ENCODE measurements at places on chromosomes 13 and 19.
A peak's percentile ranks its signal among the peaks of the same experiment; 100 is the strongest.

GRCh38 chr13:20019043-20019442, 60.5 kb downstream of the ZMYM2 start:
- peaks cover 13% of the 10 kb centered on the region for H3K4me1 ChIP-seq
- no peak for DNase-seq
- H3K27me3 ChIP-seq = no peaks in the 10 kb centered on the region
- H3K4me3 ChIP-seq = no peak overlapping the region

- H3K27me3 ChIP-seq = no peaks in the 10 kb centered on the region
- no peaks in the 10 kb centered on the region for H3K4me1 ChIP-seq
- H3K4me3 ChIP-seq = no peak overlapping the region
- H3K36me3 ChIP-seq = peaks cover 4% of the 10 kb centered on the region
- DNase-seq = no peak
Measured at GRCh38 chr19:36436531-36436930, 18.1 kb upstream of the ZFP82 start.

- H3K27me3 ChIP-seq = no peaks in the 10 kb centered on the region
- H3K4me1 ChIP-seq = no peaks in the 10 kb centered on the region
- no peak overlapping the region for H3K4me3 ChIP-seq
- DNase-seq = no peak
- no peak overlapping the region for H3K27ac ChIP-seq
Measured at GRCh38 chr13:98035373-98035772, 81.9 kb downstream of the IPO5 start.

DNA sequence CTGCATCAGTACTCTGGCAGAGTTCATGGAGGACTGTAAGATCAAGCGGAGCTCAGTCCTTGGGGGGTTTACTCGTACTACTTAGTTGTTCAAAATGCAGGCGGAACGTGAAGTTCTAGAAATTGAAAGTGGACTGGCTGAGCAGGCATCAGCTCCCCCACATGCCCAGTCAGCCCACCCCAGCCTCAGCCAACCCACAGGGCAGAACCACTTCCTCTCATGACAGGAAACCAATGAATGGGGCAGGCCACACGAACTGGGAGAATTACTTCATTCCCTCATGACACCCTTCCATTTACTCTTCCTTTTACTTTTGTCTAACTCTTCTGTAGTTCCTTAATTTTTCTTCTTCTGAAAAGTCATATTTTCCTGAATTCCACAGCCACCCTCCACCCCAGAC, 71.9 kb downstream of the FLT1 start:
- no peak overlapping the region for H3K27ac ChIP-seq
- H3K4me3 ChIP-seq = peak overlapping the region; percentile 11
- H3K36me3 ChIP-seq = peaks cover 39% of the 10 kb centered on the region
- DNase-seq = peak; percentile 9
- peaks cover 13% of the 10 kb centered on the region for H3K4me1 ChIP-seq

DNA sequence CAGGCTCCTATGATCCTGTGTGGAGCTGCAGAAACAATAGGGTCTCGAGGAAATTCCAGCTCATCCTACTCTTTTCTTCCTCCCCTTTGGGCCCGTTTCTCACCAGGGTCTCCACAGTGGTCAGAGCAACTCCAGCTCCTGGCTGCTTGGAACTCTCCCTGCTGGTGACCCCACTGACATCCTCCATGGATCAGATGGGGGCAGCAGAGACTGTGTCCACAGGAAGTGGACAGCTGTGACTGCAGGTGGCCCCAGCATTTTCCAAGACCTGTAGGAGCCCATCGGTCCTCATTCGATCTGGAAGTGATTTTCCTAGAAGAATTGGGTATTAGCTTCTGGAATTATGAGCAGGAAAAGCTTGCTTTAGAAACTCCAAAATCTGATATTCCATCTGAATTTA, 208.5 kb downstream of the ZNF536 start:
- H3K36me3 ChIP-seq = no peaks in the 10 kb centered on the region

DNA sequence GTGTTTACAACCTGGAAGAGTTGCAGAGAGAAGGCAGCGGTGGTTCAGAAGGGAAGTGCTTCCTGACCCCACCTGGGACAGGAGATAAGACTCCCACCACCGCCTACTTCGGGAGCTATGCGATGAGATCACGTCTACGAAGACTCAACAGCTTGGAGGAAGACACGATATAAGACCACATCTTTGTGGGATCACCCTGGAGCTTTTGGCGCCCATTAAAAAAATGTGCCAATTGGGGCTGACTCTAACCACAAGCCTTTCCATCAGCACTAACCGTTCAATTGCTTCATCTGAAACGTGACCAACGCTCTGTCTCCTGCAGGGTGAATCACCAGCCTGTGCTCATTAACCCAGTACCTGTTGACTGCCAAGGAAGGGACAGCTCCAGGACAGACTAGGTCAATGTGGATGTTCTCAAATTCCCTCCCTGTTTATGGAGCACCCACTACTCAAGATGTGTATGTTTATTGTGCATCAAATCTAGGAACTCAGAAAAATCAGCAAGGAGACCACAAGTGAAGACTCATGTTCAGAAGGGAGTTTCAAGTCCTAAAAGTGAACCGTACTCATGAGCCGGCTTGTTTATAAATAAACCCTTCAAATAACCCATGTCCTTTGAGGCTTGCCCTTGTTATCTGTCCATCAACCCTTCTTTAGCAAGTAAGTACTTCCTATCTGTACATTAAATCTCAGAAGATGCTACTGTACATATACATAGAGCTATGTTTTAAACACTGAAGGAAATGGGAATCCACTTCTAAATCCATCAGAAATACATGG, 67.5 kb downstream of the LATS2 start:
- H3K27ac ChIP-seq = no peak overlapping the region
- peaks cover 6% of the 10 kb centered on the region for H3K27me3 ChIP-seq
- peaks cover 5% of the 10 kb centered on the region for H3K4me1 ChIP-seq
- H3K4me3 ChIP-seq = no peak overlapping the region
- H3K36me3 ChIP-seq = no peaks in the 10 kb centered on the region
- DNase-seq = no peak

GRCh38 chr13:30145709-30146367, 161.5 kb downstream of the KATNAL1 start:
- H3K36me3 ChIP-seq = peaks cover 14% of the 10 kb centered on the region
- peak overlapping the region; percentile 92 for H3K27ac ChIP-seq
- DNase-seq = no peak
- no peaks in the 10 kb centered on the region for H3K27me3 ChIP-seq
- H3K4me1 ChIP-seq = peaks cover 77% of the 10 kb centered on the region
- peak overlapping the region; percentile 32 for H3K4me3 ChIP-seq

DNA sequence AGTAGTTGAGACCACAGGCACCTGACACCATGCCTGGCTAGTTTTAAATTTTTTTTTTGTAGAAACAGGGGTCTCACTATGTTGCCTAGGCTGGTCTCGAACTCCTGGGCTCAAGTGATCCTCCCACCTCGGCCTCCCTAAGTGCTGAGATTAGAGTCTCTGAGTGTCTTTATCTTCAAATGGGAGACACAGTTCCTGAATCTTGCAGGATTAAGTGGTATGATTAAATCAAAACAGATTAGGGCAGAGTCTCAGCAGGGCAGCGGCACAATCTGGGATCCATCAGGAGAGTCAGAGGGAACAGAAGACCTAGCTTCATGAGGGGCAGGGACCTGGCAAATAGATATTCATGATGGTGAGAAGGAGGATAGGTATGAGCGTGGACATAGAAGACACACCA, 953 bp downstream of the RLN3 start:
- H3K36me3 ChIP-seq = peaks cover 11% of the 10 kb centered on the region
- H3K4me1 ChIP-seq = peaks cover 9% of the 10 kb centered on the region
- DNase-seq = no peak
- H3K4me3 ChIP-seq = no peak overlapping the region

GRCh38 chr13:103351035-103351828, 285.0 kb upstream of the SLC10A2 start:
- no peak overlapping the region for H3K4me3 ChIP-seq
- H3K36me3 ChIP-seq = no peaks in the 10 kb centered on the region
- no peaks in the 10 kb centered on the region for H3K4me1 ChIP-seq
- DNase-seq = no peak

GRCh38 chr19:42286349-42287016, 15.4 kb upstream of the PRR19 start:
- DNase-seq = no peak
- no peaks in the 10 kb centered on the region for H3K27me3 ChIP-seq
- H3K27ac ChIP-seq = no peak overlapping the region
- peaks cover 24% of the 10 kb centered on the region for H3K36me3 ChIP-seq

- H3K36me3 ChIP-seq = peaks cover 5% of the 10 kb centered on the region
- H3K4me3 ChIP-seq = no peak overlapping the region
- H3K27me3 ChIP-seq = no peaks in the 10 kb centered on the region
- H3K27ac ChIP-seq = peak overlapping the region; percentile 18
Measured at GRCh38 chr19:6687114-6687513, 17.2 kb upstream of the TNFSF14 start.

DNA sequence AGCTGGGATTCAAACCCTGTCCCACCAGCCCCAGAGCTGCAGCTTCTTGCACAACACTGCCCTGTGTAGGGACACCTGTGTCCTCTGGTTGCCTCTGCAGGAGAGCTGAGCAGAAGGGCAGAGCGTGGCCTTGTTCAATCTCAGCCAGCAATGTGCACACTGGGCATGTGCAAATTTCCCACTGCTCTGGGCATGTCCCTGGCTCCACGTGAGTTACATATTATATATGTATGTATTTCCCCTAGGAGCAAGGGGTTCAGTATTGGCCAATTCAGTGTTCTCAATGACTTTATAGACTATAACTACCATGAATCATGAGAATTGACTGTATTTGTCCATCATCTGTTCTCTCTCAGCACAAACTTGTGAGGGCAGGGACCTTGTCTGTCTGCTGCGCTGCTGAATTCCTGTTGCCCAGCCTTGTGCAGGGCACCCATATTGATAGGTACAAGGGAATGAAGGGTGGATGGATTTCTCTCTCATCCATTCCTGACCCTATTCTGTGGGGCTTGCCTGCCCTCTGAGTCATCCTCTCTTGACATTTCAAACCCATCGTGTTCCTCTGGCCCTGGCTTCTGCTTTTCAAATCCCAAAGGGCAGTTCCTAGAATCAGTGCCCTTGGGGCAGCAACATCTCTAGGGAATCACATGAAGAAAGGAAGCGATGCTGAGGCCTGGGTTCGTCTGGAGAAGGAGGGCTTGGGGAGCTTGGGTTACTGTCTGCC, 69.7 kb downstream of the ERICH6B start:
- H3K27ac ChIP-seq = no peak overlapping the region
- no peaks in the 10 kb centered on the region for H3K36me3 ChIP-seq

- H3K27ac ChIP-seq = no peak overlapping the region
- no peak overlapping the region for H3K4me3 ChIP-seq
- no peaks in the 10 kb centered on the region for H3K36me3 ChIP-seq
Measured at GRCh38 chr13:23988546-23989122, 91.3 kb upstream of the C1QTNF9B start.

GRCh38 chr13:92767468-92767867, 459.1 kb upstream of the GPC6 start:
- no peak for DNase-seq
- no peak overlapping the region for H3K27ac ChIP-seq
- no peaks in the 10 kb centered on the region for H3K27me3 ChIP-seq
- no peaks in the 10 kb centered on the region for H3K36me3 ChIP-seq

DNA sequence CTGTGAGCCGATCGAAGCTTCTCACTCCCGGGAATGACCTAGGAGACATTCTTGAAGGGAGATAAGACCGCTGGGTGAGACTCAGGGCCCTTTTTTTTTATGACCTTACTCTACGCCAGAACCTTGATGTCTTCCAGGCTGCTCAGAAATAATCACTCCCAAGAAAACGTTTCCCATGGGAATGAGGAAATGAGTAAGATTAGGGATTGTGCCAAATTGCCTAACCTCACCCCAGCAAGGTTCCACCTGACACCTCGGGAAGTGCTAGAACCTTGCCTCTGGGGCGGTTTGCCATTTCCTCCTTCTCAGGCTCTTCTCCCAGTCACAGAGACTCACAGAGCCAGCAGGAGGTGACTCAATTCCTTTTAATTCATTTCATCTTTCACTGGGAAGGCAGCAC, 2.3 kb downstream of the SLC46A3 start:
- DNase-seq = no peak
- H3K27me3 ChIP-seq = no peaks in the 10 kb centered on the region
- H3K4me1 ChIP-seq = peaks cover 26% of the 10 kb centered on the region
- no peak overlapping the region for H3K4me3 ChIP-seq
- no peak overlapping the region for H3K27ac ChIP-seq
- peaks cover 17% of the 10 kb centered on the region for H3K36me3 ChIP-seq
